ENCODE measurements at places on chromosomes 5 and 9. TPM values are rescaled to one million over a fixed set of nuclear protein-coding genes. Genes with fewer than 3 reads are reported as not detected.

GRCh38 chr9:101029315-101030085 is 973 bp downstream of the PLPPR1 start:
- no peak overlapping the region for H3K4me3 ChIP-seq
- no peak for DNase-seq
- no peak overlapping the region for H3K27ac ChIP-seq
- no peaks in the 10 kb centered on the region for H3K27me3 ChIP-seq
- H3K4me1 ChIP-seq = peaks cover 6% of the 10 kb centered on the region
- H3K36me3 ChIP-seq = no peaks in the 10 kb centered on the region

GRCh38 chr5:13976867-13977830 is 32.7 kb upstream of the DNAH5 start:
- DNase-seq = no peak
- H3K4me1 ChIP-seq = no peaks in the 10 kb centered on the region
- H3K27me3 ChIP-seq = no peaks in the 10 kb centered on the region
- no peaks in the 10 kb centered on the region for H3K36me3 ChIP-seq

- H3K27me3 ChIP-seq = no peaks in the 10 kb centered on the region
- no peak for DNase-seq
- H3K4me1 ChIP-seq = no peaks in the 10 kb centered on the region
- no peaks in the 10 kb centered on the region for H3K36me3 ChIP-seq
- no peak overlapping the region for H3K27ac ChIP-seq
Measured at GRCh38 chr5:167940911-167941310, 350.5 kb upstream of the WWC1 start.

C5orf58 gene
- total RNA-seq = not detected

SLC34A3 gene
- not detected for total RNA-seq

FSTL4 gene
- 0.13 TPM for total RNA-seq

ROR2 gene
- 9.5 TPM for total RNA-seq

IFNA13 gene
- total RNA-seq = not detected

DNA sequence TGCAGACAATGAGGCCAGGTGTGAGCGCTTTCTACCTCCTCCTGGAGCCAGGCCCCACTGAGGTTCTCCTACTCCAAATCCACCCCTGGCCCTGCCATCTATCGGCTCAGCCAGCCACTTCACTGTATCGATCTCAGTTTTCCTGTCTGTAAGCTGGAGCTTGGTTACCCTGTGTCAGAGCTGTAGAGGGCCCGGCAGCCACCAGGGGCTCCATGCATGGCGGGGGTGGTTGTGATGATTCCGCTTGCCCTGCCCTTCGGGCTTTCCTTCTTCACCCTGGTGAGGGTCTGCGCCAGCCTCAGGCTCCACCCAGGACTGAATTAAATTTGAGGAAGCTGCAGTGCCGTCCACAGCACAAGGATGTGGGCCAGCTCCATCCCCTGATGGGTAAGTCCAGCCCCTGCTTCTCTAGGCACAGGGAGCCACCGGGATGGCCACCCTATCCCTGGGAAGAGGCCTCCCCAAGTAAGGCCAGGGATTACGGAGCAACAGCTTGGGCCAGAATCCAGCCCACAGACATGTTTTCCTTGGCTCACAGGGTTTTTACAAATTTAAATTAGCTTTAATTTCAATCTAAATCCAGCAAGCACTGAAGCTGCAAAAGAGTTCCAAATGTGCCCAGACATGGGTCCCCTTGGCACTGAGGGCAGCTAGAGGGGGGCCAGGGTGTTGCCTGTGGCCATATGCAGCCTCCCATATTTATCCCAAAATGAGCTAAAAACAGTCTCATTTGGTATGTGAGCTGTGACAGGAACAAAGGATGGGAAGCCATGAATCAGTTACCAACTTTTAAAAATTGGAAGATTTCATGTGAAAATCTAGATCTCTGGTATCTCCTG is 89.1 kb upstream of the FBXW11 start:
- no peak overlapping the region for H3K27ac ChIP-seq
- no peaks in the 10 kb centered on the region for H3K36me3 ChIP-seq
- H3K4me3 ChIP-seq = no peak overlapping the region
- DNase-seq = no peak
- no peaks in the 10 kb centered on the region for H3K27me3 ChIP-seq

FKTN gene
- 10.6 TPM for total RNA-seq

FGF1 gene
- total RNA-seq = 1.3 TPM

DNA sequence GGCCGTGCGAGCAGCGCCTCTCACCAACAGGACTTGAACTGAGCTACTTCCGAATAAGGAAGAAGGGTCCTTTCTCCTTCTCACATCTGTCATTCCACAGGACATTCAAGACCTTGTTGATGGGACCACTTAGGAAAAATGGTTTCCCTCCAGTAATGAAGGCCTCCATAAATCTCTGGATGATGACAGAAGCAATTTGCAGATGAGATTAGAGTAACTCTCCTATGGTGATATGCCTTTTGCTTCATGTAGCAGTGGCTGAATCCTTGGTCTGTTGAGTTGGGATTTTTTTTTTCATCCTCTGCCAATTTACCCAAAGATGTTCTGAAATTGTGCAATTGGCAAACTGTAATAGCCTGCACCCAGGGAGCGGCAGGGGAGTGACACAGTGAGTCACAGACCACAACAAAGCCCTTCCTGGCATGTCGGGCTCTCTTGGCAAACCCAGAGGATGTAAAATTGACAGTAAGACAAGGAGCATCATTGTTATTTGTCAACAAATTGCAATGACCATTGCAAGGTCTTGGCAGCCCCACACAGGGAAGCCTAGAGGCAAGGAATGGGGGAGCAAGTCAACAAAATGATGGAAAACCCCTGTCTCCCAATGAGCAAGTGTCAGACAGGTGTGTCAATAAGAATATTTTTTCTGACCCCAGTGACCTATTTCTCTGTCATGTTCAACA is 275.9 kb downstream of the ACTL7B start:
- H3K27ac ChIP-seq = no peak overlapping the region
- DNase-seq = no peak
- H3K4me1 ChIP-seq = no peaks in the 10 kb centered on the region
- no peak overlapping the region for H3K4me3 ChIP-seq

ST8SIA4 gene
- 7.0 TPM for total RNA-seq

OR1L8 gene
- 0.45 TPM for total RNA-seq

PRUNE2 gene
- 5.3 TPM for total RNA-seq

- H3K36me3 ChIP-seq = no peaks in the 10 kb centered on the region
- no peaks in the 10 kb centered on the region for H3K27me3 ChIP-seq
- DNase-seq = no peak
Measured at GRCh38 chr9:132531195-132531594, 51.2 kb upstream of the BARHL1 start.

- H3K27me3 ChIP-seq = no peaks in the 10 kb centered on the region
- no peaks in the 10 kb centered on the region for H3K36me3 ChIP-seq
- DNase-seq = peak; percentile 47
- H3K4me1 ChIP-seq = no peaks in the 10 kb centered on the region
- H3K27ac ChIP-seq = no peak overlapping the region
Measured at GRCh38 chr5:177111720-177112394, 21.7 kb upstream of the NSD1 start.

DNA sequence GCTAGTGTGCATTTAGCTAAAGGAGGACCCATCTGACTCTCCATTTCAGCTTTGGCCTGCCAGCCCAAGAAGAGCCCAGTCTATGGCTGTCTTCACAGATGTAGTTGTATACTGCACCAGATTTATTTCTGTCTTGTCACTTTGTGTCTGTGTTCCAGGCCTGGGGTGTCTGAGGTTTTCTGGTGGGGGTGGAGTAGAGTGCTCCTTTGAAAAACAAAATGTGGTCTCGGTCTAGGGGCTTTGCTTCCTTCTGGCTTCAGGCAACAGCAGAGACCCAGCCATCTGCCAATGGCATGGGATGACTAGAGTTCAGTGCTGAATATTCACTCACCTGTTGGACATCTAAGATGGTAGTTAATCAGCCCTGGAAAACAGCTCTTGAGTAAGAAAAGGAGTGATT is 10.9 kb downstream of the IGIP start:
- H3K27me3 ChIP-seq = no peaks in the 10 kb centered on the region
- H3K4me1 ChIP-seq = peaks cover 41% of the 10 kb centered on the region
- H3K27ac ChIP-seq = no peak overlapping the region
- no peak overlapping the region for H3K4me3 ChIP-seq

DNA sequence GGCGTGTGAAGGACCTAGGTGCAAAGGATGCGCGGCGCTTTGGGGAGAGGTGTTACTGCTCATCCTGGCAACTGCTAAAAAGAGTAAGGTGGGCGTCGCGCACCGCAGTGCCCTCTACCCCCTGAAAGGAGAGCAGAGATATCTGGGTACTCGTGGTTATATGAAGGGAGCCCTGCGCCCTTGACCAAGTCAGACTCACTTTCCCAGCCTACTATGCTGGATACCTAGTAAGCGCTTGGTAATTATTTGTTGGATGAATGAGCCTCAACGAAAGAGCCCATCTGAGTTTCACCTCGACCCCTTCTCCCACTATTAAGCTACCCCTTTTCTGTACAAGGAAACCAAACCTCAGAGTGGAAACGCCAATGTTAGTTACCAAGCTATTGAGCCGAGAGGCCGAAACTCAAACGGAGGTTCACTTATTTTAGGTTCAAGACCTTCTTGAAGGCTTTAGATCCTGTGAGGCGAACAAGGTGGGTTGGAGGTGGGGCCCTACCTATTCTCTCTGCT is 8.0 kb downstream of the LHX6 start:
- peaks cover 38% of the 10 kb centered on the region for H3K4me1 ChIP-seq
- no peak for DNase-seq
- H3K36me3 ChIP-seq = no peaks in the 10 kb centered on the region
- H3K27me3 ChIP-seq = peaks cover 60% of the 10 kb centered on the region
- no peak overlapping the region for H3K4me3 ChIP-seq
- no peak overlapping the region for H3K27ac ChIP-seq

FBN2 gene
- 3.9 TPM for total RNA-seq

DNA sequence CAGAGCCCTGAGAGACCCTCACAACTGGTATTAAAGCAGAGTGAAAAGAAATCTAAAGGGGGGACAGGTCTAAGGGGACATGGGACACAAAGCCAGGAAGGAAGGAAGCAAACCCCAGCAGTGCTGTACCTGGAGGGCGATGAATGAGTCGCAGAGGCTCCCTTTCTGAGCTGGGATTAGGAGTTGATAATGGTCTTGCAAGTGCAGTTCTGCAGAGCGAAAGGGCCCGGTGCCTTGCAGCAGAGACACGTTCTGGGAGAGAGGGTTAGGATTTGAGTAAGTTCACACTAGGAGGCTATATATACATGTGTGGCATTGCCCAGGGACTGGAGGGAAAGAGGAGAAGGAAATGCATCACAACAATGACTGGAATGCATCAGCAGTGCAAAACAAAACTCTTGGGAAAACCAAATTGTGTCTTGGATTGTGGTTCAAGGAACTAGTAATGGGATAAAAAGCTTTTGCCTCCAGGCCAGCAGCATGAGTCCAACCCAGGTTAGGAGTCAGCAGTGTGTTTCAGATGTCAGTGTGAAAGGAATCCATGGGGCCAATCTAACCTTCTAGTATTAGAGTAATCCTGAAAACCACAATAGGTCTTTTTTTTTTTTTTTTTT is 38.8 kb upstream of the LIFR start:
- H3K27ac ChIP-seq = no peak overlapping the region
- no peak for DNase-seq

GRCh38 chr9:35035851-35036701 is 36.3 kb downstream of the VCP start:
- peak; percentile 38 for DNase-seq
- no peaks in the 10 kb centered on the region for H3K4me1 ChIP-seq
- H3K27ac ChIP-seq = no peak overlapping the region
- no peak overlapping the region for H3K4me3 ChIP-seq

GRCh38 chr5:173228639-173229381 is 6.2 kb downstream of the NKX2-5 start:
- H3K27me3 ChIP-seq = peaks cover 32% of the 10 kb centered on the region
- no peaks in the 10 kb centered on the region for H3K36me3 ChIP-seq
- H3K4me3 ChIP-seq = no peak overlapping the region
- H3K4me1 ChIP-seq = peaks cover 5% of the 10 kb centered on the region
- no peak for DNase-seq
- no peak overlapping the region for H3K27ac ChIP-seq

- no peak overlapping the region for H3K27ac ChIP-seq
- no peak overlapping the region for H3K4me3 ChIP-seq
- H3K4me1 ChIP-seq = no peaks in the 10 kb centered on the region
- H3K36me3 ChIP-seq = no peaks in the 10 kb centered on the region
- DNase-seq = no peak
- no peaks in the 10 kb centered on the region for H3K27me3 ChIP-seq
Measured at GRCh38 chr9:2269778-2270177, 254.6 kb downstream of the SMARCA2 start.

CD14 gene
- 33.2 TPM for total RNA-seq

DNA sequence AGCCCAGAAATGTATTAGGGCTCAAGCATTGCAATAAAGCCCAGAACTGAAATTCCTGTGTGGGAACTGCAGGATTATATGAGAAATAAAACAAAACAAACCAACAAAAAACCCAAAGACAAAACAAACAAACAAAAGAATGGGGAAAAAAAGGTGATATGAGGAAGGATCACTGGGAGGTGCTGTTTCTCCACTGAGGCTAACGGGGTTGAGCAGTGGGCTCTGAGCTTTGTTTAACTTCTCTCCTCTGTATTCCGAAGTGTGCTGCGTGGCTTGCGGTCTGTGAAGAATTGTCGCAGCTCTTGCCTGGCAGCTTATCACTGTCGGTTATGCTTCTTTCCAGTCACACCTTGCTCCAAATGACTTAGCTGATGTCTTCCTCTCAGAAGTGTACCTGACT is 106.3 kb downstream of the TENT4A start:
- H3K36me3 ChIP-seq = no peaks in the 10 kb centered on the region
- DNase-seq = no peak
- H3K27ac ChIP-seq = no peak overlapping the region
- peaks cover 9% of the 10 kb centered on the region for H3K4me1 ChIP-seq
- no peaks in the 10 kb centered on the region for H3K27me3 ChIP-seq
- no peak overlapping the region for H3K4me3 ChIP-seq

GRCh38 chr5:18507114-18507513 is 872.9 kb downstream of the TAF11L14 start:
- no peaks in the 10 kb centered on the region for H3K36me3 ChIP-seq
- no peaks in the 10 kb centered on the region for H3K27me3 ChIP-seq
- no peak overlapping the region for H3K4me3 ChIP-seq
- DNase-seq = no peak
- H3K4me1 ChIP-seq = no peaks in the 10 kb centered on the region

GRCh38 chr5:179245031-179245430 is 100.2 kb downstream of the ADAMTS2 start:
- no peaks in the 10 kb centered on the region for H3K27me3 ChIP-seq
- H3K4me1 ChIP-seq = no peaks in the 10 kb centered on the region
- H3K4me3 ChIP-seq = no peak overlapping the region
- DNase-seq = no peak
- no peak overlapping the region for H3K27ac ChIP-seq

- DNase-seq = no peak
- H3K4me3 ChIP-seq = no peak overlapping the region
- no peak overlapping the region for H3K27ac ChIP-seq
- H3K4me1 ChIP-seq = no peaks in the 10 kb centered on the region
- H3K27me3 ChIP-seq = no peaks in the 10 kb centered on the region
Measured at GRCh38 chr5:158017469-158017868, 158.5 kb upstream of the CLINT1 start.

GRCh38 chr5:81815321-81815720 is 64.4 kb upstream of the SSBP2 start:
- H3K36me3 ChIP-seq = no peaks in the 10 kb centered on the region
- no peak for DNase-seq
- H3K4me3 ChIP-seq = no peak overlapping the region
- no peak overlapping the region for H3K27ac ChIP-seq

- H3K27ac ChIP-seq = no peak overlapping the region
- DNase-seq = no peak
- no peaks in the 10 kb centered on the region for H3K36me3 ChIP-seq
Measured at GRCh38 chr5:156396063-156396829, 69.3 kb downstream of the SGCD start.

LURAP1L gene
- total RNA-seq = 2.7 TPM

PROB1 gene
- 4.2 TPM for total RNA-seq

GRCh38 chr5:44881266-44881665 is 72.5 kb downstream of the MRPS30 start:
- H3K4me1 ChIP-seq = no peaks in the 10 kb centered on the region
- H3K4me3 ChIP-seq = no peak overlapping the region
- no peak for DNase-seq
- H3K27me3 ChIP-seq = no peaks in the 10 kb centered on the region
- H3K36me3 ChIP-seq = no peaks in the 10 kb centered on the region

Data from thyroid gland (tissue), 4 donors.